ENCODE measurements at places on chromosomes 12 and 14.

DNA sequence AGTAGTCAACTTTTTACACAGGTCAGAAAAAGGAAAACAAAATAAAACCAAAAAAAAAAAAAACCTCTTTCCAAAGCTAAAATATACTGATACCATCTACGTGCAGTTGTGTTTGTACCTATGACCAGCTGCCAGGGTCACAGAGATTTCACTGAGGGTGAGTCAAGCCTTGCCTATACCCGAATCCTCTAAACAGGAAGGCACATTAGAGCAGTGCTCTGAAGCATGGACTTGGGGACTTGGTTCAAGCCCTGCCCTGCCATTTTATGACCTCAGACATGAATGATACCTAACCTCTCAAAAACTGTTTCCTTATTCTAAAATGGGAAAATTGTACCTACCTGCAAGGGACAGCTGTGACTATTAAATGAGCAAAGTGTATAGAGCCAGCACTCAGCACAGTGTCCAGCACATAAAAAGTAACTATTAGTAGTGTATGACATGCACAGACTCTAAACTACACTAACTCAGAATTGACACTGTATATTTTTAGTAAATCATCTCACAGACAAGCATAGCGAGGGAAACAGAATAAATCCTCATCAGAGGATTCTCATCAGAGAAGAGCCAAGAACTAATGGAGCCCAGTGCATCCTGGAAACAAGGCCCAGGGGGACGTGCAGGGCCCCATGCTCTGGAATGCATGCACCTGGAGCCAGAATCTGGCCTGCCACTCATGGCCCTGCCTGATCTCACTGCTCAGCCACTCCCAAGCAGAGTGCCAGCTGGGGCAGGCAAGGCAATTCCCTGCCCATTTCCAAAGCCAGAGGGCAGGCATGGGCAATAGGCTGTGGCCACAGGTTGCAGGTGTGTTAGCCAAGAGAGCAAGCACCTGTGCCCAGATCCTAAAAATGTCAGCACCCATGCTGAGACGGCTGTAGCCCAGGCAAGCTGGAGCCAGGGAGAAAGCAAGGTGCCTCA is 57.0 kb downstream of the NT5DC3 start:
- DNase-seq: no peak

DNA sequence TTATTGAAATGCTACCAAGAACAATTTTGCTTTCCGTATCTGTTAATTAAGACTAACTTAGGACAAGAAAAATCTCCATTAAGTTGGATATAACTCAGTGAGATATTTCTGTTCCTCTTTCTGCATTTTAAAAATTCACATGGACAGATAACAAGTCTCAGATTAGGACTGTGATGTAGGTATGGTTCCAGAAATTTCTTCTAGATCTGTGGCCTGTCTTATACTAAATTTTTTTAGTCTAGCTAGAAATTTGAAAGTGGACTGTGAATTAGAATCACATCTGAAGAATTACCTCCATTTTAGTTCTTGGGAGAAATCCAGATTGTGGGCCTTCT is 41.6 kb downstream of the USP15 start:
- DNase-seq: no peak

- no peak for DNase-seq
These were observed 209.7 kb upstream of the PWP1 start for GRCh38 chr12:107475900-107476299.

- DNase-seq: peak; percentile 31
These were observed 85.0 kb downstream of the SYNE3 start for GRCh38 chr14:95431199-95432143.

DNA sequence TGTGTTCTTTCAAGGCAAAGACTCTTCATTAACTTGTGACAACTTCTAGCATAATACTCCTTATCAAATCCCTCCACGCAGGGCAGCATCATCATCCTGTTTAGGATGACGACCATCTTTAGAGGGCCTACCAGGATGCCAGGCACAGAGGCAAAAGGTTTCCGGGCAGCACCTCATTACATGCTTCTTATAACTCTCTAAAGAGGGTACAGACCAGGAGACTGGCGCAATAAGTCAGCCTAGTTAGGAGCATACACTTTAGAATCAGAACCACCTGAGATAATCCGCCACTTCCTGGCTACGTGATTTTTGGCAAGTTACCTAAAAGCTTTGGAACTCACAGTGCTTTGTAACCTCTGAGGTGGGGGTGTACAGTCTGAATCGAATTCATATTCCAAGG is 136.0 kb upstream of the NOS1 start:
- DNase-seq: no peak

DNA sequence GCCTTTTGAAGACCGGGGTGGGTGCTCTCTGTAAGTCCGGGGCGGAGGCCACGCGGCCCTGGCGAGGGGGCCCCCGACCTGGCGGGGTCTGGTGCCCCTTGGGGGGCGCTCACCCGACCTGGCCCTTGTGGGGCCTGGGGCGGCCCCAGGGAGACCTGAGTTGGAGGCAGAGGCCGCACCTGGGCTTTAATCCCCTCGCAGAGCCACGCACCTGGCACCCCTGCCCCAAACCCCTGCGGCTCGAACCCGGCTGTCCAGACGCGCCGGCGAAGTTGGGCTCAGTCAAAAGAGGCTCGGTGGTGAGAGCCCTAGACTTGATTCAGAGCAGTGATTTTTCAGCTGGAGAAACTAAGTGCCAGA is 267 bp downstream of the CFAP251 start:
- no peak for DNase-seq

- no peak for DNase-seq
These were observed 1994.5 kb upstream of the FLRT2 start for GRCh38 chr14:83535444-83535843.

- DNase-seq: no peak
These were observed 42.9 kb upstream of the NR2C1 start for GRCh38 chr12:95116341-95116740.

DNA sequence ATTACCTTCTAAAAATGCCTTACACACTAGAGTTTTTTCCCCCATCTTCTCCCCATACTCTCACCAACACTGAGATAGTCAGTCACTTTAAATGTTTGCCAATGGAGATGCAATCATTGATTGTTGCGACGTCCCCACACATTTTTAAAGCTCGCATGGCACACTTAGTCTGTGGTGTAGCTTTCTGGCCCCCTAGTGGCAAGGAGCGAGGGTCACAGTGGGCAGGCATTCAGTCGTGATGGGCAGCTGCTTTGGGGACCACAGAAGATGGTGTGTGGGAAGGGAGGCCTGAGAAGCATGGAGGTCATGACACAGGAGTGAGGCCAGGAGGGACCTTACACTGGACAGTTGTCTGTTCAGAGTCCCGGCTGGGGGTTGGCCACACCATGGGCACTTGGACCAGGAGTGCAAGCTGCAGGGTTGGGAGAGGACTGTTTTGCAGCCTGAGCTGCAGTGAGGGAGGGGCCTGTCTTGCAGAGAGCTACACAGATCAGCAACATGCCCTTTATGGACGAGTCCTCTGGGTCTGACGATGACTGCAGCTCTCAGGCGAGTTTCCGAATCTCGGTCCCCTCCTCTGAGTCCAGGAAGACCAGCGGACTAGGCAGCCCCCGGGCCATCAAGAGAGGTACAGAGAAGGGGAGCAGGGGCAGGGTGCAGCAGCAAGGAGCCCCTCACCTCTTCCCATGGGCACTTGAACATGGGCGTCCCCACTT is 28.6 kb downstream of the PIGH start:
- peak; percentile 45 for DNase-seq

DNA sequence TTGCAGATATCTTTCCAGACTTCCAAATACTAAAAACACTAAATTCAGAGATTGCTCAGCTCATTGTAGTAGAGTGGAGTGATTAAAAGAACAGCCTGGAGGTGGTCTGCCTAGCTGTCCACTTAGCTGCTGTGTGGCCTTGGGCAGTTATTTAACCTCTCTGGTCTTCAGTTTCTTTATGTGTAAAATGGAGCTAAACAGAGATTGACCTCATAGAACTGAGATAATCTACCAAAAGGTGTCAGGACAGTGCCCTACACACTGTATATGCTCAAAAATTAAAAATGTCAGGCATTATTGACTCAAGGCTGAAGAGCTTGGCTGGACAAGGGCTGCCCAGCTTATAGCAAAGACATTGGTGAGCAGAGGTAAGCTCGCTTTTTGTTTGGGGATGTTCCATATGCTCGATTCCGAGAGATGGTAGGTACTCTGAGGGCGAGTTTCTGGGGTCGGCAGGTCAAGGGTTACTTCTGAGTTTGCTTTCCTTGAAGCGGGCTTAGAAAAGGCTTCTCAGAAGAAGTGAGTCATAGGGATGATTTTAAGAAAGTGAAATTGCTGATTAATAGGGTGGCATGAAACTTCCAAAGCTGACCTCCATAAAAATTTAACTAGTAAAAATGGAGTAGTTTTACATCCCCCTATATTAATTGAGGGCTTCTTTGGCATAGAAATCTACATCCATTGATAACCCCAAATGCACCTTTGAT is 107.5 kb downstream of the GPATCH2L start:
- DNase-seq: no peak

DNA sequence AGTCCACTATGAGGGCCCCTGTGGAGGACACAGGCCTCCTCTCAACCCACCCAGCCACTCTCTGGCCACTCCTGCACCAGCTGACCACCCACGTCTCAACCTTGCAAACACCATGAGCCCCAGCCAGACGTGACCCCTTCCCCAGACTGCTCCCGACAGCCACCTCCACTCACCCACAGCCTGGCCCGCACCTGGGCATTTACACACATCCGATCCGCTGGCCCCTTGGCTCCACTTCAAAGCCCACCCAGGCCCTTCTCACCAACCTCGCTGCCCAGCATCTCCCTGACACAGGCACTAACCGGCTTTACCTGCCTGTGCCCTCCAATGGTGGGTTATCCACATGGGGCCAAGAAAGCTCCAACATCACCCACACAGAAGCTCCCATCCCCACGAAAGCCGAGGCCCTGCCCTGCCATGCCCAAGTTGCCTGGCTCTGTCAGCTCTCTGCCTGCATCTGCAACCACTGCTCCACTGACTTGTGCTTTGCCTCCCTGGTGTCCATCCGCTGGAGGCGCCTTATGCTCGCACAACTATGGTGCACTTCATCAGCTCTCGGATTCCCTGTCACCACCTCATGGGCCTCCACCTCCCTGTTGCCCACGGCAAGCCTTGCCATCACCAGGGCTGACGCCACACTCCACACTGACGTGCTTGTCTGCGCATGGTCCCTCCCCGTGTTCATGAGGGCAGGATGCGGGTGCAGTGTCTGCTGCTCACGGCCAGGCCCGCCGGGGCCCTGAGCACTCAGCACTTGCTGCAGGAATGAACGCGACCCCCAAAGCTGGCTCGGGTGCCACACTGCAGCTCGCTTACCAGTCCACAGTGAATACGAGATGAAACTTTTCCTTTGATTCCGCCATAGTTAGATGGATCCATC is 16.7 kb downstream of the P2RX2 start:
- DNase-seq: no peak

- no peak for DNase-seq
These were observed 93.6 kb upstream of the CCDC91 start for GRCh38 chr12:28096649-28097048.

- DNase-seq: no peak
These were observed 63.2 kb upstream of the RFX4 start for GRCh38 chr12:106519607-106520021.

GRCh38 chr12:39763890-39764169 is 144.2 kb upstream of the ABCD2 start:
- DNase-seq: no peak
